ENCODE measurements at places on chromosomes 4 and X.
A peak's percentile ranks its signal among the peaks of the same experiment; 100 is the strongest.

- DNase-seq = no peak
These were observed 213.3 kb downstream of the GLUD2 start for GRCh38 chrX:121260596-121261240.

DNA sequence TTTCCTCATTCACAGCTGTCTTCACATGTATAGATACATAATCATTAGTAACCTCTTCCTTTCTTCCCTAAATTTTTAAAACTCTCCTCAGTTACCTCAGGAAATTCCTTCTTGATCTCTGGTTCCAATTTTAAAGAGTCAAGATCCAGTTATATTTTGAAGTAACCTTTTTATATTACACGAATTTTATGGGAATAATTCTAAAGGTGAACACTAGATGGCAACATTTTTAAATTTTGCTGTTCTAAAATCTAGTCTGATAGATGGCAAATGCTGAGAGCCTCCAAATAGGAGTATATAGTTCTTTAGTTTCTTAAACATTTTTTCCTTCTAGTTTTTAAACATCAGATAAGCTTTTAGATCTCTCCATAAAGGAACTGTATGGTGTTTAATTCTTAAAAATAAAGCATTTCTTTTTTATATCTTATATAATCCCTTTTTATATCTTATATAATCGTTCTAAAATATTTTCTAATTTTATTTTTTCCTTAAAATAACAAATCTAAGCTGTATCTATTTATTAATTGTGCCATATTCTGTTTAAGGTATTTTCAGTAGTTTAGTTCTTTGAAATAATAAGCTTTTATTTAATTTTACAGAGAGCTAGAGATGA is 37.9 kb upstream of the PAPSS1 start:
- no peak for DNase-seq

DNA sequence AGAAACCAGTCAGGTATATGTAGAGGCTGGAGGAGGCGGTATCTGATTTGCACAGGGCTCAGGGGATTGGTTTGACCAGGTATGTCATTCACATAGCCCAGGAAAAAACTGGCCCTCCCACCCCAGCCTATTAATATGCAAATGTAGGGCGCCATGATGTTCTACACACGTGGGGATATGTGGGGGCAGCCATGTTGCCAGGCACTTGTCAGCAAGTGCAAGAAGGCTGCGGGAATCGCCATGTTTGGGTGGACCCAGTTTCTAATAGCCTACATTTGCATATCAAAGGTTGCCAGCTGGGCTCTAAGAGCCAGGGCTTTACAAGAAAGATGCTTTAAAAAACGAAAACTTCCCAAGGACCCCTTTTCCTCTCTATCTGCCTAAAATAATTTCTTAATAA is 335.1 kb downstream of the SMARCA1 start:
- DNase-seq = no peak

DNA sequence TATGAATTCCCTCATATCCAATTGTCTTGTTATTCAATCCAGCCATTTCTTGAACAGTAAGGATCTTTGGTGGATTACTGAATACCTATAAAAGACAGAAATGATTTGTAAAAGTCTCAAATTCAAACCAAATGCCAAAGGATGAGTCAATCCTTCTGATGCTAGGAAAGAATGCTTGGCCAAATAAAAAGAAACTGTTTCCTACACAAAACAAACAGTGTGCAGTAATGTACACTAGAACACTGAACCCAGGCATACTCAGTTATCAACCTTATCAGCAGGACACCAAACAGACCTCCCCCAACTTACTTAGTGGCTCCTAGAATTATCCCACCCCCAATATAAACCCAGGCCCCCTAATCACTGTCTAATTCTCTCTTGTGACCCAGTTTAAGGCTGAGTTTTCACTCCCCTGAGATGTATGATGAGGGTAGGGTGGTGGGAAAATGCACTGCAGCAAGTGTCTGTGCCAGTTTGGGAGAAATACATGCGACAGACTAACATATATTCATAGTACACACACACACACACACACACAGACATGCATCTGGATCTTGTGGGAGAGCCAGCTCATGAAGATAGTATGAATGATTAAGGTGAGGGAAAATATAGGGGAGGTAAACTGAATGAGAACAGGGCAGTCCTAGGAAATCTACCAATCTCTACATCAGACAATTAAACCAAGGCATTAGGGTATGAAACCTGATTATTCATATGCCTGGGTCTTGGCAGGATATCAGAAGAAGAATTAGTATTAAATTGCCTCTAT is 35.0 kb downstream of the CLDN2 start:
- DNase-seq = peak; percentile 23

DNA sequence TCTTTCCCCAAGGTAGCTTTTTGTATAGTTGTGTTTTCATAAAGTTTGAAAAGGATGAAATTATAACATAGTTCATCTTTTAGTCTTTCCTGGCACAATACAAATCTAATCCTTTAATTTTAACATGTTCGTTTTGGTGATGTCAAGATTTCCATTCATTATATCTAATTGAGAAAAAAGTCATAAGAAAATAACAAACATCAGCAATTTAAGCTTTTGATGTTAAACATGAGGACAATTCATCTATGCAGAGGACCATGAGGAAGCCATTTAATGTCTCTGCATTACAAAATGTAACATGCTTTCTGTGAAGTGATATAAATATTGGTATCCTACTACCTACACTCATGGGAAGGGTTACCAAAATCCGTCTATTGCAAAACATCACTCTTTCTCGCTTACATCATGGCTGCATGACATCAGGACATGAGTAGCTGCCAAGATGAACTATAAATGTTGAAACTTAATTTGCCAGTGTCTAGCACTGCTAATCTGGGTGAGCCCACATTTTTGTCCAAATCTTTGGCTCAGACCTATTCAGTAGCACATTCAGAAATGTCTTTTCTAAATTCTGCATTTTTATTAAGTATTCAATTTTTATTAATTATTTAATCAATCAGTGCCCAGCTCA is 9.5 kb downstream of the EPGN start:
- no peak for DNase-seq

- no peak for DNase-seq
These were observed 32.4 kb upstream of the MGST2 start for GRCh38 chr4:139633195-139633594.

DNA sequence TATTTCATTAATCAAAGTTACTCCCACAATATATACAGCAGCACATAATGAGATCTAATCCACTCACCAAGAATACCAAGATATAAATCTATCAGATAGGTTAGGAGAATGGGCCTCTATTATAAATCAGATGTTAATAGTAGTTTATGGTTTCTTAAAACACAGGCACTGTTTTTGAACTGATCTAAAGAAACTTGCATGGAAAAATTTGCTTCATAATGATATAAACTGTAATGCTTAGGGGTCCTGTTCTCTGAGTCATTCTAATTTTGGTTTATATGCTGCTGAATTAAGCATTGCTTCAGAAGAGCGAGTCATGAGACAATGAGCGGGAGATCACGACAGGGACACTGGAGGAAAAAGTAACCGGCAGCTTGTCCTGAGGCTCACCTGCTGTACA is 113.3 kb upstream of the OTUD4 start:
- DNase-seq = no peak

GRCh38 chr4:149980121-149980682 is 98.0 kb upstream of the DCLK2 start:
- DNase-seq = no peak

DNA sequence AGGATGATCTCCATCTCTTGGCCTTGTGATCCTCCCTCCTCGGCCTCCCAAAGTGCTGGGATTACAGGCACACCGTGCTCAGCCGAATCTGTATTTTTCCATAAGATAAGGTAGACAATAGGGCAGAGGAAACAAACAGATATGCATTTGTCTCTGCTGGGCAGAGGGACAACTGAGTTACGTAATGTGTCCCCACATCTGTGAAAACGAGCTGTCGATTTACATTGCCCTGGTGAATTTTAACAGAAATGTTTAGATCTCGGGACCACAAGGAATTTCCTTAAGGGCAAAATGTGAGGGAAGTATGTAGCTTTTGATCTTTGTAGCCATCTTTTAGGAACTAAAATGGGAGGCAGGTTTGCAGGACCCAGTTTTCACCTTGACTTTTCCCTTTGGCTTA is 189.7 kb downstream of the TRIML1 start:
- no peak for DNase-seq

- DNase-seq = no peak
These were observed 512.3 kb upstream of the EPHA5 start for GRCh38 chr4:66182636-66183035.
